Naive thymus-derived CD4-positive, alpha-beta T cell (primary cell): ENCODE measurements at places on chromosomes 2 and 18. TPM values are rescaled to one million over a fixed set of nuclear protein-coding genes. Genes with fewer than 3 reads are reported as not detected.

Gene CIDEA
- total RNA-seq, result not detected

- no peak for DNase-seq
Observed at GRCh38 chr2:143476336-143477087, 347.3 kb downstream of the ARHGAP15 start.

DNA sequence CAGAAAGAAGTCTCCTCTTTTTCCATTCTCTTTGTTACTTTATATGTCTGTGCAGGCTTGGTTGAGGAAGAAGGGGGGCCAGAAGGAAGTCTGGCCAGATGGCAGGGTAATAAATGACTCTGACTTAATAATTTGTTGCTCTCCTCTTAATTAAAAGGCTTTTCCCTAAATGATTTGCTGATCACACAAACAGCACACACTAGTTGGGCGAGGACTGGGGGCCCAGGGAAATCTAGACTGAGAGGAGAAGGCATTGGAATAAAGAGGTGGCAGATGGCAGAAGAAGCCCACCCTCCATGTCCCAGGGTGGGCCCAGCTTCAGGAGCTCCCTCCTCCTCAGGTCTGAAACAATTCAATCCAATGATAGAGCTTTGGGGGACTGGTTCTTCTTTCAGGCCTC, 12.7 kb upstream of the SMARCAL1 start:
- no peak for DNase-seq

Gene ZNF804A
- 0.16 TPM for total RNA-seq

- DNase-seq, result no peak
Observed at GRCh38 chr18:51582551-51582950, 385.1 kb upstream of the MEX3C start.

Gene ALPP
- total RNA-seq, result not detected

GRCh38 chr18:76487782-76488181, 7.3 kb downstream of the ZNF516 start:
- no peak for DNase-seq

DNA sequence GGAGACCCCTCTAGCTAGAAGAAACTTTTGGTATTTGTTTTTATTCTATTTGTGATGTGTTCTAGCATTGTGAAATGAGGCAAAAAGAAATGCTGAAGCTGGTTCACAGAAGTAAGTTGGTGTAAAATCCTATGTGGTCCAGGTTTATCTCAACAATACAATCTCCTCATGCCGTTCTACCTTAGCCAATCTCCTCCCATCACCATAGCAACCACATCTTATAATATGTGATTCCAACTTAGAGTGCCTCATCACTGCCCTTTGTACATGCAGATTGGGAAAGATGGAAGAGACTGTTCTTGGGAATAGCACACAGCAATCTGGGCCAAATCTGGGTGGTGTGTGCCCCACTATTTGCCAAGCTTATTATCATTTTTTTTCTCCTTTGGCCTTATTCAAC, 30.3 kb downstream of the DPP10 start:
- no peak for DNase-seq

Gene DHRS9
- 0.35 TPM for total RNA-seq

DNA sequence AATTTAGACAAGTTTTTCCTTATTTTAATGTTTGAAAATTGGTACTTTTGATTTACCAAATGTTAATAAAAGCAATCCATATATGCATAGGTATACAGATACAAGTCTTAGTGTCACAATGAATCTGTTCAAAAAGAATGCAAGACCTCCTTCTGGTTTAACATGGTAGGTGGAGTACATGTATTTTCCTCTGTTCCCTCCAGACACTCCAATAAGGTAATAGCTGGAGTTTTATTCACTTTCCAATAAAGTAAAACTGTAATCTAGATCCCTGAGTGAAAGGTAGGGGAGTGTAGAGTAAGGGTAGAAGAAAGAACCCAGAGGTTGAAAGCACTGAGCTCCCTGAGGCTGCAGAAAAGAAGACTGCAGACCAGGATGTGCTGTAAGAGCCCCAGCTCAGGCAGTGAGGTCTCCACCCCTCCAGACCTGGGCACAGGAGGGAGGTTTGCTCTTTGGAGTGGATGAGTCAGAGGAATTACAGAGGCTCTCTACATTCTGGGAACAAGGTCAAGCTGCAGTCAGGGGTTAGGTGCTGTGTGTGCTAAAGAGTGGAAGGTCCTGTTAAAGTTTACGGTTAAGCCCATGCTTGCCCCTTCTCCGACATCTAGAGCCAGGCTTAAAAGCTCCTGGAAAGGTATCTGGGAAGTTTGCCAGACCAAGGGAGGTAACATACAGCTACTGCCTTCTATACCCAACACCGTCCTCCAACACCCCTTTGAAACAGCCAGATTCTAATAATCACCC, 27.6 kb upstream of the STAT1 start:
- no peak for DNase-seq

Gene TRIM43
- total RNA-seq, result not detected

Gene CCDC138
- 6.2 TPM for total RNA-seq

DNA sequence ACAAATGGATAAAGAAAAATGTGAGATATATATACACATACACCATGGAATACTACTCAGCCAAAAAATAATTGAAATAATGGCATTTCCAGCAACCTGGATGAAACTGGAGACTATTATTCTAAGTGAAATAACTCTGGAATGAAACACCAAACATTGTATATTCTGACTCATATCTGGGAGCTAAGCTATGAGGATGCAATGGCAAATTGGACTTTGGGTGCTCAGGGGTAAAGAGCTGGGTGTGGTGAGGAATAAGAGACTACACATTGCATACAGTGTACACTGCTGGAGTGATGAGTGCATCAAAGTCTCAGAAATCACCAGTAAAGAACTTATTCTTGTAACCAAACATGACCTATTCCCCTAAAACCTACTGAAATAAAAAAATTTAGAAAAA, 636.0 kb upstream of the LRATD1 start:
- no peak for DNase-seq
